ENCODE measurements at places on chromosomes 3 and 15. TPM values are rescaled to one million over a fixed set of nuclear protein-coding genes. Genes with fewer than 3 reads are reported as not detected.

Gene PLSCR2
- 0.37 TPM for polyA plus RNA-seq

Gene MORC1
- polyA plus RNA-seq = not detected

Gene NPAP1
- polyA plus RNA-seq = 0.04 TPM

Gene CD200
- polyA plus RNA-seq = 15.1 TPM

Gene C3orf22
- not detected for polyA plus RNA-seq

Gene TJP1
- 121 TPM for polyA plus RNA-seq

Gene PARP14
- not detected for polyA plus RNA-seq

Gene EEF1AKMT4
- polyA plus RNA-seq = 2.5 TPM

Gene RPSA
- polyA plus RNA-seq = 2,110 TPM

Gene MUC13
- 0.58 TPM for polyA plus RNA-seq

Gene SLC25A26
- 28.0 TPM for polyA plus RNA-seq

Gene CADPS
- 2.1 TPM for polyA plus RNA-seq

Gene SERINC4
- not detected for polyA plus RNA-seq

Gene TMEM43
- polyA plus RNA-seq = 61.9 TPM

Gene SEMA6D
- polyA plus RNA-seq = 90.9 TPM
